GM12864 (cell line): ENCODE measurements at places on chromosomes 6 and 20.
A peak's percentile ranks its signal among the peaks of the same experiment; 100 is the strongest.

DNA sequence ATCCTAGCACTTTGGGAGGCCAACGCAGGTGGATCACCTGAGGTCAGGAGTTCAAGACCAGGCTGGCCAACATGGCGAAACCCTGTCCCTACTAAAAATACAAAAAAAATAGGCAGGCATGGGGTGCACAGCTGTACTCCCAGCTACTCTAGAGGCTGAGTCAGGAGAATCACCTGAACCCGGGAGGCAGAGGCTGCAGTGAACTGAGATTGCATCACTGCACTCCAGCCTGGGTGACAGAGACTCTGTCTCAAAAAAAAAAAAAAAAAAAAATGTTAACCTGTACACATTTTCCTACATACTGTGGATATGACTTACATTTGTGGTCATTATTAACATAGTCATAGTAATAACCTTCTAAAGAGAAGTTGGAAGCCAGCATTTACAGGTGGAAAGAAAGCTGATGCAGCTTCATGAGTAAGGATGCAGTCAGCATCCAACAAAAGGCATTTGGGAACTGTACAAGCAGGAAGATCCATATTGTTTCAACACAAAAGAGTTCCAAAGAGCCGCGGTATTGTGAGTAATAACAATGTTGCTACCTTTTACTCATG is 186.2 kb downstream of the GPX5 start:
- DNase-seq, result no peak

- peak; percentile 77 for DNase-seq
Observed at GRCh38 chr6:113634352-113635163, 222.6 kb upstream of the MARCKS start.

DNA sequence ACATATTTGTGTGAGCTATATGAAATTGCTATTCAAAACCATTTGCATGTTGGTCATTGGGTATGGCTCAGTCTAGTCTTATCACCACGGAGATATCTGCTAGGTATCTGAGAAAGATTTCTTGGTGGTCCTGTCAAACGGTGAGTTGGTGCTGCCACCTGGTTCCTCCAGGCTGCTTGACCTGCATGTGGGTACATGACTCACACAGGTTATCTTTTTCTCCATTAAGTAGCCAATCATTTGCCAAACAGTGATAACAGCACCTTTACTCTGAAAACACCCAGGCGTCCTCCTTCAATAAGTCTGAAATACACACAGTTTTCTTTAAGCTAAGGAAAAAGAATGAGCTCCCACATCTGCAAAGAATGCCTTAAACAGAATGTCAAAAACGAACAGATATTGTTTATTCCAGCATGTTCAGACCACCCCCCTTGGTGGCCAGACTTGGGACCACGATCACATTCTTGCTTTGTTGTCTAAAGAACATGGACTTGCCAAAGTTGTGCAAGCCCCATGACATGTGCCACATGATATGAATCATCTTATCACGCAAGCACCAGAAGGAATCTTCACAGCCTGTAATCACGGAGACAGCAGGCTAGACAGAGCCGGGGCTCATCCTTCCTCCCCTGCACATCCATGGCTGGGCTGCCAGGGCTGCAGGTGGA is 200.7 kb upstream of the THBS2 start:
- DNase-seq, result no peak

DNA sequence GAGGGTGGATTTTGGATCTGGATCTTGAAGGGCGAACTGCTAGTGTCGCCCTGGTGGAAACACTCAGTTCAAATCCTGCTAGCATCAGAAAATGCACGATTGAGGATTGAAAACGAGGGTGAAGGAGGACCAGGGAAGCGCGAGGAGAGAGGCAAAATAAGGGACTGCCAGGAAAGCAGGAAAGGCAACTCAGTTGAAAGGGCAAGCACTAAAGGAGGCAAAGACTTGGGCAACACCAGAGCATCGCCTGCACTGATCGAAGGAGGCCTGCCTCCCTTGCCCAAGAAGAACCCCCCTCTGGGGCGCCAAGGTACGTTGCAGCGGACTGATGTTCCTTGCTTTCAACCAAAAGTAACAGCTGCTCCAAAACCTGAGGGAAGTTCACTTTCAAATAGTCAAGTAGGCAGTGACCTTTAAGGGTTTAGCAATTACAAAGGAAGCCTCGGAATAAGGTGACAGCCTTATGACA is 308 bp upstream of the COL21A1 start:
- DNase-seq, result no peak

- DNase-seq, result no peak
Observed at GRCh38 chr6:126307849-126308248, 32.1 kb upstream of the CENPW start.

DNA sequence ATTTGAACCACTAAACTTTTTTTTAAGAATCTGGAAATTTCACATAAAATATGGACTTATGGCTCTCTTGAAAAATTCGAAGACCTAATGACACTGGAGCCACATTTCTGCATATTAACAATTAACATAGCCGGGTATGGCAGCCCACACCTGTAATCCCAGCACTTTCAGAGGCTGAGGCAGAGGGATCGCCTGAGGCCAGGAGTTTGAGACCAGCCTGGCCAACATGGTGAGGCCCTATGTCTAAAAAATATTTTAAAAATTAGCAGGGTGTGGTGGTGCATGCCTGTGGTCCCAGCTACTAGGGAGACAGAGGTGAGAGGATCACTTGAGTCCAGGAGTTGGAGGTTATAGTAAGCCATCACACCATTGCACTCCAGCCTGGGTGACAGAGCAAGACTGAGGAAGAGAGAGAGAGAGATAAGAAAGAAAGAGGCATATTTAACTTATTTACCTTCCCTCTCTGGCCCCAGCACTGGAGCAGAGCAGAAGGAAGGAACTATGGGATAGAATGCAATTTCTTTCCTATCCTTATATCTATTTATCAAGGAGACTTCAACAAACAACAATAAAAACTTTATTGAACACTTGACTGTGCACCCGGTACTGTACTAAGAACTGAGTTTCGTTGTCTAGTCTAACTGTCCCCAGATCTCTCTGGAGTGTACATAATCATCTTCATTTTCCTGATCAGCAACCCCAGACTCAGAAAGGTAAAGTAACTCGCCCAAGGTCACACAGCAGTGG is 63.6 kb upstream of the EYA2 start:
- no peak for DNase-seq

GRCh38 chr6:34574647-34575293 is 18.6 kb upstream of the SPDEF start:
- DNase-seq, result no peak

GRCh38 chr6:134187751-134188150 is 130.2 kb downstream of the SGK1 start:
- no peak for DNase-seq

DNA sequence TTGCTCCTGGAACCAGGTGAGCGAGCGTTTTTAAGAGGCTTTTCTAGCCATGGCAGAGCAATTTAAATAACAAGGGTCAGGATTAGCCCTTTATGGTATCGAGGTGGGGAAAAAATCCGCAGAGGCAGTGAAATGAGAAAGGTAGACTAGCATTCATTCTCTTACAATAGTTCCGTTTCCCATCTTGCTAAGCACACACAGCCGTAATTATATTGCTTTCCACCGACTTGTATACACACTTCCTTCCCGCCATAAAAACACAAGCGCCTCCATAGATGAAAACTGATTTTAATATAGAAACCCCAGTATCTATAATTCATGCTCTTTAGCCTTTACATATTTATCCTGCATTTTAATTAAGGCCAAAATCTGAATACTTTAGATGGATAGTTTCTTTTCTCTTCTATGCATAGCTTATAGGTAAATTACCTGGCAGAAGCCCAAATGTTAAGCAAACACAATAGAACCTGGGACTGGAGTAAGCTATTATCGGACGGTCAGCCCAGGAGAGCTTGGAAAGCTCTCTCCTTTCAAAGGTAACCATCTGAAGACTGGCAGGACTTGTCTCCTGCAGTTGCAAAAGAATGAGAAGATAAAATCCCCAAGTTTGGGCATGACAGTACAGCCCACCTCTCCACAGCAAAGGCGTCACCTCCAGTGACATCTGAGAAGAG is 90.9 kb upstream of the MC3R start:
- DNase-seq, result no peak

DNA sequence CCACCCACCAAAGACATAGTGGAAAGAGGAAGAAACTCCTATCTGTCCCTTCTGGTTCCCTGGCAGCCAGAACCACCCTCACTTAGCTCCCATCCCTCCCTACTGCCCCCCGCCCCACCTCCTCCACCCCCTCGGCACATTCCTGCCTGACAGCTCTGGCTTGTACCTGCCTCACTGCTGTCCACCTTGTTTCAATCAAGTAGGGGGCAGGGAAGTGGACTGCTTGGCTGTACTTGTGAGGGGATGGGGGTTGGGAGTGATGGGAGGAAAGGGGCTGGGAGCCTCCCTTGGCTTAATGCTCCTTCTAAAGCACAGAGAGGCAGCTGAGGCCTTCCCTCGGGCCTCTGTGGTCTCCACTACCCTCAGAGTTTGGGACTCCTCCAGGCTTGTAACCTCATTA is 22.1 kb upstream of the ZNF76 start:
- no peak for DNase-seq

DNA sequence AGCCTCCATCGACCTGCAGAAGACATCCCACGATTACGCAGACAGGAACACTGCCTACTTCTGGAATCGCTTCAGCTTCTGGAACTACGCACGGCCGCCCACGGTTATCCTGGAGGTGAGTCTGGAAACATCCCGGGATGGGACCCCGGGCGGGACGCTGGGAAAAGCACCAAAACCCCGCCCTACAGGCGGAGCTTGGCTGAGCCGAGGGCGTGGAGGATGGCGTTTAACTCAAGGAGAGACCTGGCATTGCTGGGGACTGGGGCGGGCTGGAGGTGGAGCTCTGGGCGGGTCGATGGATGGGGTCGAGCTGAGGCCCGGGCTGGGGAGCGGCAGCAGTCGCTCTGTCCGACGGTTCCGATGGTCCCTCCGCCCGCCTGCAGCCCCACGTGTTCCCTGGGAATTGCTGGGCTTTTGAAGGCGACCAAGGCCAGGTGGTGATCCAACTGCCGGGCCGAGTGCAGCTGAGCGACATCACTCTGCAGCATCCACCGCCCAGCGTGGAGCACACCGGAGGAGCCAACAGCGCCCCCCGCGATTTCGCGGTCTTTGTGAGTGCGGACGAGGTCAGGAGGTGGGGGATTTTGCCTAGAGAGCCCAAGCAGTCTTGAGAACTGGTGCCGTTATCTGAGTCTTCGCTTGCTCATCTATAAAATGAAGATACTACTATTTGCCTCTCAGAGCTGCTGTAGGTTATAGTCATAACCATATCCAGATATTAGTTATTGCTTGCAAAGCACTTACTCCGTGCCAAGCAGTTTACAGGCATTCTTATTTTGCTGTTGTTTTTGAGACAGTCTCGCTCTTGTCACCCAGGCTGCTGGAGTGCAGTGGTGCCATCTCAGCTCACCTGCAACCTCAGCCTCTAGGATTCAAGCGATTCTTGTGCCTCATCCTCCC is 3.8 kb downstream of the SPAG4 start:
- DNase-seq, result no peak

DNA sequence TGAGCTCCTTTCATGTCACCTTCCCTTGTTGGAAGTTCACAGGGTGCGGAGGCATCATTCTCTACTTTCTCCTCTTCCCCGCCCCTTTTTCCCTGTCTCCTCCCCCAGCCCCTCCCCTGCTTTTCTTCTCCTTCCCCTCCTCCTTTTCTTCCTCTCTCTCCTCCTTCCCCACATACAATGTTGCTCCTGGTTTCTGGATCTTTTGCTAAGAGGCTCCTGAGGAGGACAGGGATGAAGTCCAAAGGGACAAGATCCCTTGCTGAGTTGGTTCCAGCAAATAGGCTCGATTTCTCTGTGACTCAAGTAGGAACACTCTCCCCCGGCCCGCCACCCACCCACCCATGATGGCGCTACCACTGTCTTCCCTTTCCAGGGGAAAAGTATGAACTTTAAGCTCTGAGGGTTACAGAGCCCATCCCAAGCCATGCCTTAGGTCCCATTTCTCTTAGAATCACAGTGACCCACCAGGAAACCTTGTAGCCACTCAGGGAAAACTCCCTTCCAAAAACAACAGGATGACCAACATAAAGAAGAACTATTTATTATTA is 852 bp upstream of the TFEB start:
- no peak for DNase-seq

DNA sequence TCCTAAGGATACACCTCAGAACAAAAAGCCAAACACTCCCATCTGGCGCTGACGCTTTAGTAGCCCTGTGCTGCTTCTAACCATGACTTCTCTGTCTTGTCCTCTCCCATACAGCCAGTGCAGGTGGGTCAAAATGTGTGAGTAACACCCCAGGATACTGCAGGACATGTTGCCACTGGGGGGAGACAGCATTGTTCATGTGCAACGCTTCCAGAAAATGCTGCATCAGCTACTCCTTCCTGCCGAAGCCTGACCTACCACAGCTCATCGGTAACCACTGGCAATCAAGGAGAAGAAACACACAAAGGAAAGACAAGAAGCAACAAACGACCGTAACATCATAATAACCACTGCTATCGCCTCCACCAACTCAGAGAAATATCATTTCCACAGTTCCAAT is 1.4 kb downstream of the DEFB132 start:
- DNase-seq, result no peak

DNA sequence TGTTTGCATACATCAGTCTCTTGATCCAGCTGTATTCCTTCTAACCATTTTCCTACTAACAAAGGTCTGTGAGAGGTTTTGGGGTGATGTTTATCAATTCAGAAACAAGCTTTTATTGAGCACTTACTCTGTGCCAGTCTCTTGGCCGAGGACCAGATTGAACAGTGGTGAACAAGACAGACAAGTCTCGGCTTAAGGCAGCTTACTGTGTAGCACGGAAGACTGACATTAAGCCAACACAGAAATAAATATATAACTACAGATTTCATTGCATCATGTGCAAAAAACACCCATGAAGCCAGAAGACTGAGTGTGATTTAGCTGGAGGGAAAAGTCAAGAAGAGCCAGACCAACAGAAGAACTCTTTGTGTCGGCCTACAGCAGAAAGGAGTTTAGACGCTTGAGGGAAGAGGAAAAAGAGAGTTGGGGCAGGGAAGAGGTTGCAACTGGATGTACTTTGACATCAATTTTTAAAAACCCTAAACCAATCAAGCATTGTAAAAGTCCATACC is 549.6 kb upstream of the CITED2 start:
- DNase-seq, result no peak

GRCh38 chr6:37897321-37897720 is 77.8 kb downstream of the ZFAND3 start:
- DNase-seq, result no peak

- no peak for DNase-seq
Observed at GRCh38 chr6:170200458-170200891, 90.4 kb downstream of the DLL1 start.

DNA sequence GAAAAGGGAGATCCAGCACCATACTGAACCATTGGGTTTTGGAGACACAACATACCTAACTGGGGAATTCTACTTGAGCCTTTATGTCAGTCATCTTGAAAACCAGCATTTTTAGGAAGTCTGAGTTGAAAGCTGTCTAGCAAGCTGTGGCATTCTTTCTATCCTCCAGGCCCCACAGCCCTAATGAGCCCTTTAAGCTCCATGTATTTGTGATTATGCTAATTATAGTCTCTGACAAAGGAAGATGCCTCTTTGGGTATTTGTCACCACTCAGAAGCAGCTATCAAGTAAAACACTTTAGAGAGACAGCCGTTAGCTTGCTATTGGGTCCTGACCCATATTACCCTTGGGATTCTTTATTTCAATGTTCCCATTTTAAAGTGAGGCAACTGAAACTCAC is 159.5 kb upstream of the MANEA start:
- no peak for DNase-seq

- no peak for DNase-seq
Observed at GRCh38 chr6:108868647-108869046, 20.4 kb downstream of the ARMC2 start.

- DNase-seq, result no peak
Observed at GRCh38 chr20:58583586-58583985, 67.5 kb upstream of the STX16 start.
